GM23248 (cell line): ENCODE measurements at places on chromosomes 12 and 14. TPM values are rescaled to one million over a fixed set of nuclear protein-coding genes. Genes with fewer than 3 reads are reported as not detected.

Gene KRT6C
- total RNA-seq = not detected in 2 replicates

Gene ZC2HC1C
- total RNA-seq = 2.8 and 5.3 TPM in 2 replicates

Gene TDRD9
- not detected in 2 replicates for total RNA-seq

Gene CAPRIN2
- total RNA-seq = 24.7 and 33.0 TPM in 2 replicates

Gene ENDOU
- 0.22 TPM in 1 of 2 replicates, not detected in the other for total RNA-seq

Gene P2RX7
- total RNA-seq = under 0.01 and 0.54 TPM in 2 replicates

Gene RDH5
- total RNA-seq = 15.4 and 27.2 TPM in 2 replicates

Gene TMEM30B
- 1.3 and 1.7 TPM in 2 replicates for total RNA-seq

Gene CMTM5
- total RNA-seq = not detected in 2 replicates

Gene DIO2
- total RNA-seq = 31.5 and 45.4 TPM in 2 replicates

Gene DACT1
- total RNA-seq = 21.2 and 26.9 TPM in 2 replicates

Gene SERPINA12
- not detected in 2 replicates for total RNA-seq

Gene MDGA2
- total RNA-seq = not detected in 2 replicates

Gene DGKA
- total RNA-seq = 66.6 and 67.7 TPM in 2 replicates

Gene TAS2R10
- not detected in 2 replicates for total RNA-seq

Gene NEUROD4
- not detected in 2 replicates for total RNA-seq

Gene KCNJ8
- total RNA-seq = 17.8 and 19.6 TPM in 2 replicates
